ENCODE measurements at places on chromosomes 12 and 14. TPM values are rescaled to one million over a fixed set of nuclear protein-coding genes. Genes with fewer than 3 reads are reported as not detected.

The SDR9C7 gene
- not detected for total RNA-seq

The TRPV4 gene
- 5.2 TPM for total RNA-seq

The RITA1 gene
- total RNA-seq = 15.6 TPM

The CCDC38 gene
- total RNA-seq = not detected

The ABCC9 gene
- 0.16 TPM for total RNA-seq

The MYL2 gene
- total RNA-seq = not detected

The IL31 gene
- not detected for total RNA-seq

The ZNF268 gene
- total RNA-seq = 34.5 TPM

DNA sequence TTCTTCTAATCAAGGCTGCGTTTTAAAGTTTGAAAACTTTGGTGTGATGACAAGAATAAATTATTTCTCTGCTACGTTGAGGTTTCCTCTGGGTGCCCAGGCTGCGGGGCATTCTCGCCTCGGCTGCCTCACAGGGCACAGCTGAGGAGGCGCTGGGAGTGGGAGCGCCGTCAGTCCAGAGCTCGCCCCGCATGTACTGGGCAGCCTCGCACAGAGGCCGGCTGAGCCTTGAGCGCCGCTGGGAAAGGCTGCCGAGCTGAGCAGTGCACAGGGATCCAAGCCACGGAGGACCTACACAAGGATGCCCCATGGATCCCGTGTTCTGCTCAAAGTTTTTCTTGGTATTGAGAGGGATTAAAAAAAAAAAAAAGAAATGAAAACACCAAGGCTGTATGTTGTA, 11.6 kb downstream of the RFX4 start:
- no peak overlapping the region for H3K4me3 ChIP-seq
- no peak overlapping the region for H3K27ac ChIP-seq
- no peak for DNase-seq
- H3K4me1 ChIP-seq = no peaks in the 10 kb centered on the region

DNA sequence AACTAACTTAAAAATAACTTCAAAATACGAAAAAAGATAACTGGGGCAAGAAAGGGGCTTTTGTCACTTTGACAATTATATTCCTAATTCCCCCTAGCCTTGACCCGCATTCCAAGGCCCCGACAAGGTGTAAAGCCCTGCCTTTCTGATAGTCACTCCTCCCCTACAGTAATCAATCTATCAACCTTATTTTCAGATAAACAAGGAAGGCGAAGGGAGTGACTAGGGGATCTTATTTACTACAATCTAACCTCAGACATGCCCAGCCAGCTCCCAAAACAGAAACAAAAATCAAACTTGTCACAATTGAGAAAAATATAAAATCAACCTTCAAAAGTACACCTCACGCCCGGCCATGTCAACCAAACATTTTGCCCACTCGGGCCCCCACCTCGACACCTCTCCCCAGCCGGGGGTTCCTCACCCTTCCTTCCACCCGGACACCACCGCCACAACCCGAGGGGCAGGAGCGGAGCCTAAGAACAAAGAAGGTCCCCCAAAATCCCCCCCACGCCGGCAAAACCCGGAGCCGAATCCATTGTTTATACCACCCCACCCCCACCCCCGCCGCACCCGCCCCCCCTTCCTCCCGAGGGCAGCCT, 562 bp downstream of the ZFYVE1 start:
- DNase-seq = no peak
- H3K4me1 ChIP-seq = peaks cover 19% of the 10 kb centered on the region
- H3K4me3 ChIP-seq = peak overlapping the region; percentile 87

DNA sequence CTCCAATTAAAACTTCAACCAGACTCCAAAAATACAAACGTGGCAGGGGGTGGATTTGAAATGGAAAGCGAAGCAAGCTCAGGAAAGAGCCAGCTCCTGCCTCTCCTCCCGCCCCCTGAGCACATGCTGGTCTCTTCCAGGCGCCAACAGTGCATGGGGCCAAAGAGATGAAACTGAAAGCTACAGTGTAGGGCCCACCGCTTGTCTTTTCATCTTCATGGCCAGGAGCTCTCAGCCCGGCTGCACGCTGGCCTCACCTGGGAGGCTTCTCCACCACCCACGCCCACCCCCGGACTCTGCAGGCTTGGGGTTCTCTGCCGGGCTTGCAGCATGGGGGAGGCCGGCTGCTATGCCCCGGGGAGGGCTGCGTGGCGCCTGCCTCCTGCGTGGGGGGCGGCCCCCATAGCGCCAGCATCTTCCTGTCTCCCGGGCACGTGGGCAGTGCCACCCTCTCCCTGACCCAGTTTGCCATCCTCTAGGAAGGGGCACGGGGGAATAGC, 2.0 kb downstream of the RIMBP2 start:
- H3K4me3 ChIP-seq = no peak overlapping the region
- H3K4me1 ChIP-seq = peaks cover 10% of the 10 kb centered on the region

DNA sequence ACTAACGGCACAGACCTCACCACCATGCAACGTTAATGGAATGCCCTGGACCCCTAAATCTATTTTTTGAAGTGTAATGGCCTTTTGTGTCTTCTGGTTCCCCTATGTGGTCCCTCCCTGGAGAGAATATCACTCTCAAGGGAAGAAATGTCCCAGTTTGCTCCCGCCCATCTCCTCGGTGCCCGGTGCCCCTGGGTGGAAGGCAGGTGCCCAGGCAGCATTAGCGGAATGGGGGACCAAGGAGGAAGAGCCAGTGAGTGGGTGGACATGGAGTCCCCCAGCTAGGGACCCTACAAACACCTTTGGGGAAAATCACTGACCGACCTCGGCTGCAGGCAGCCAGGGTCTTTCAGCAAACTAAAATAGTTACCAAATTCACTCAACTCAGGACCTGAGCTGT, 212.1 kb upstream of the RTL1 start:
- H3K4me1 ChIP-seq = no peaks in the 10 kb centered on the region
- peaks cover 36% of the 10 kb centered on the region for H3K27me3 ChIP-seq
- no peak overlapping the region for H3K27ac ChIP-seq
- no peak overlapping the region for H3K4me3 ChIP-seq

DNA sequence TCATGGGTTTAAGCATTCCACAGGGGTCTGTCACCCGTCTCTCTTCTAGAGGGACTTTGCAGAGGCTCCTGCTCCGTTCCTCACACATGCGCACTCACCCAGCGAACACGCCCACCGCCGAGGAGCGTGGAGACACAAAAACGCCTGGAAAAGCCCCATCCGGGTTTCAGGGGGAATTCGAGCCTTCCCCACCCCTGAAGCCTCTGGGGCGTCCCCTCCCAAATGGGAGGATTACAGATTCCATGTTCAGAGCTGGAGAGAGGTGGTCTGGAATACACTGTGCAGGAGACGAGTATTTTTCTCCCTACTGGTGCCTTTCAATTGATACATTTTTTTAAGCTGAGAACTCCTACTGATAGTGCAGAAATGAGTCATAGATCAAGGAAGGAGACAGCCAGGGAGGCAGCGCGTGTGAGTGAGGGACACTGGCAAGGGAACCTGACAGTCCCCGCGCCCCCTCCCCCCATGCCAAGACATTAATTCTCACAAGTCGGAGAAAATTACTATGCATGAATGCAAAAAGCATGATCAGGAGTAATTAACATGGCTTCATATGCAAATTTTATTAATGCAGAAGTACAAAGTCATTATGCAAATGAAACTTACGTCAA, 36.9 kb downstream of the BCL11B start:
- peaks cover 34% of the 10 kb centered on the region for H3K27me3 ChIP-seq
- H3K27ac ChIP-seq = peak overlapping the region; percentile 47
- H3K4me1 ChIP-seq = peaks cover 12% of the 10 kb centered on the region
- H3K36me3 ChIP-seq = no peaks in the 10 kb centered on the region
- no peak for DNase-seq

GRCh38 chr12:6630736-6631135, 5.0 kb downstream of the LPAR5 start:
- H3K36me3 ChIP-seq = no peaks in the 10 kb centered on the region
- H3K27ac ChIP-seq = no peak overlapping the region
- peaks cover 45% of the 10 kb centered on the region for H3K27me3 ChIP-seq
- no peak for DNase-seq
- H3K4me3 ChIP-seq = no peak overlapping the region

DNA sequence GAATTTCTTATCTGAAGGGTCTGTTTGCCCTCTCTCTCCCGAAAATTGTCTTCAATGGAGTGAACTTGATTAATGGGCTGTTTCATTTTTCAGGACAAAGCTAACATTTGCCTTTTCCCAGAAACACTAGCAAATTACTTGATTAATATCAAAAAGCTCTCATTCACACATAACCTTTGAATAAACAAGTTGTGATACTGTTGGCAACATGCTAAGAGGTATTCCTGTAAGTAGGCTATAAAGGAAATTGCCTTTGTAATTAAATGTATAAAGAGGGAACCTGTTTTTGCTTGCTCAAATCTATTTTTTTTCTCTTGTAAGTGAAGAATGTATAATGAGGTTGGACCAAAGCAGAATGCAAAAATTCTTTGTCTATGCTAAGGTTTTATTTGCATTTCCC, 457.2 kb downstream of the TMTC2 start:
- H3K27ac ChIP-seq = peak overlapping the region; percentile 62
- peaks cover 19% of the 10 kb centered on the region for H3K36me3 ChIP-seq
- DNase-seq = no peak

- H3K4me3 ChIP-seq = peak overlapping the region; percentile 49
- no peaks in the 10 kb centered on the region for H3K36me3 ChIP-seq
- H3K27ac ChIP-seq = no peak overlapping the region
- H3K27me3 ChIP-seq = peaks cover 99% of the 10 kb centered on the region
- peaks cover 25% of the 10 kb centered on the region for H3K4me1 ChIP-seq
Observed at GRCh38 chr14:36657399-36658122, 4.1 kb upstream of the PAX9 start.

Data from progenitor cell of endocrine pancreas (in vitro differentiated cells).